ENCODE measurements at places on chromosomes 3 and 15. TPM values are rescaled to one million over a fixed set of nuclear protein-coding genes. Genes with fewer than 3 reads are reported as not detected.

Gene NMB
- total RNA-seq = 1.6 TPM

Gene GPR149
- total RNA-seq = not detected

Gene RCCD1
- total RNA-seq = 11.8 TPM

Gene PPP2R3A
- total RNA-seq = 148 TPM

Gene LSAMP
- 8.3 TPM for total RNA-seq

Gene LTK
- total RNA-seq = 0.28 TPM

Gene LIPH
- total RNA-seq = 0.47 TPM

Gene TMCO5A
- total RNA-seq = not detected

Gene SLC33A1
- total RNA-seq = 20.7 TPM

Gene SPTSSB
- not detected for total RNA-seq

Gene SNURF
- total RNA-seq = 25.9 TPM

Gene GRK7
- not detected for total RNA-seq

Gene CPB1
- total RNA-seq = 3.2 TPM

Gene ITIH4
- total RNA-seq = 4.2 TPM

Gene CEP152
- total RNA-seq = 0.56 TPM

Gene MYEF2
- total RNA-seq = 18.6 TPM

Gene RBP2
- not detected for total RNA-seq

Gene SPPL2A
- total RNA-seq = 93.9 TPM

Measured in heart right ventricle (tissue), 16 donors.